ENCODE measurements at places on chromosomes 1 and 21.
A peak's percentile ranks its signal among the peaks of the same experiment; 100 is the strongest.

DNA sequence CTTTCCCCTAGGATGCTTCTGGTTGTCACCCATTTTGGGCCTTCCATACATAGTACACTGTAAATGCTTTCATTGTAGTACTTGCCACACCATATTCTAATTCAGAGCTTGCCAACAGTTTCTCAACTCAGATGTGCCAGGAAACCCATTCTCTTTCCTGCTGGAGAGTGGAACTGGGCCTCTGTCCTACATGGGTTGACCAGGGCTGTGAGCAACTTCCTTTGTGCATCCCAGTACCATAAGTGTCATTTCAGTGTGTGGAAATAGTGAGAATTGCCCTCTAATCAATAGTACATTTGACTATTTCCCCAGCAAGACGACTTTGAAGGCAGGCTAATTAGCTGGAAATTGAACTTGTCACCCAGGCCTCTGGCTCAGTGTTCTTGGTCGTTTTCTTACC, 74.8 kb downstream of the MTR start:
- H3K27me3 ChIP-seq, result no peaks in the 10 kb centered on the region
- no peak for DNase-seq
- no peak overlapping the region for H3K4me3 ChIP-seq
- no peaks in the 10 kb centered on the region for H3K4me1 ChIP-seq
- H3K27ac ChIP-seq, result no peak overlapping the region
- H3K36me3 ChIP-seq, result no peaks in the 10 kb centered on the region

DNA sequence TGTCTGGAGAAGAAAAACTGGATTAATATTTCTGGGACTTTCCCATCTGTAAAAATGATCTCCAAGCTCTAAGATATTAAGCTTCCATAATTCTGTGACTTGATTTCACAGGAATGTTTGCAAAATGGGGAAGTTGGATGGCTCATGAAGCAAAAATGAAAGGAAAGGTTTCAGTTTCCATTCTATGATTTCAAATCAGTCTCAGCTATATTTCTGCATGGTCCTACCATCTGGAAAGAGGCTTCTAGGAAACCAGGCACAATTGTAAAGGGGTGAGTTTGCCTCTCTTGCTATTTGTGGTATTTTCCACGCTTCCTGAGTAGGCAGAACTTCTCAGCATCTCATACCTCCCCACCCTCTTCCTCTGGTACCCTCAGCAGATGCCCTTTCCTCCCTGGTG, 22.4 kb upstream of the ACTN2 start:
- H3K4me1 ChIP-seq, result no peaks in the 10 kb centered on the region
- no peak overlapping the region for H3K27ac ChIP-seq
- no peak for DNase-seq
- H3K27me3 ChIP-seq, result no peaks in the 10 kb centered on the region
- no peak overlapping the region for H3K4me3 ChIP-seq

DNA sequence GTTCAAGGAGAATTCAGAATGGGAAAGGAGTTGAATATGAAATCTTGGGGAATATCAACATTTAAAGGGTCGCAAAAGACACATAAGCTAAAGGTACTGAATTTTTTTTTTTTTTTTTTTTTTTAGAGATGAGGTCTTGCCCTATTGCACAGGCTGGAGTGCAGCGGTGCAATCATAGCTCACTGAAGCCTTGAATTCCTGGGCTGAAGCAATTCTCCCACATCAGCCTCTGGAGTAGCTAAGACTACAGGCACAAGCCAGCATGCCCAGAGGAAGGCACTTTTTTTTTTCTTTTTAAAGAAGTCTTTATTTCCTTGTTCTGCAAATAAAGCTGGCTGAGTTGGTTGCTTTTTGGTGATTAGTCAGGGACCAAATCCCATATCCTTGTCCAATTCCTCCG, 44.1 kb upstream of the RAB3GAP2 start:
- H3K4me1 ChIP-seq, result no peaks in the 10 kb centered on the region
- no peaks in the 10 kb centered on the region for H3K36me3 ChIP-seq
- DNase-seq, result no peak
- H3K27me3 ChIP-seq, result peaks cover 2% of the 10 kb centered on the region

DNA sequence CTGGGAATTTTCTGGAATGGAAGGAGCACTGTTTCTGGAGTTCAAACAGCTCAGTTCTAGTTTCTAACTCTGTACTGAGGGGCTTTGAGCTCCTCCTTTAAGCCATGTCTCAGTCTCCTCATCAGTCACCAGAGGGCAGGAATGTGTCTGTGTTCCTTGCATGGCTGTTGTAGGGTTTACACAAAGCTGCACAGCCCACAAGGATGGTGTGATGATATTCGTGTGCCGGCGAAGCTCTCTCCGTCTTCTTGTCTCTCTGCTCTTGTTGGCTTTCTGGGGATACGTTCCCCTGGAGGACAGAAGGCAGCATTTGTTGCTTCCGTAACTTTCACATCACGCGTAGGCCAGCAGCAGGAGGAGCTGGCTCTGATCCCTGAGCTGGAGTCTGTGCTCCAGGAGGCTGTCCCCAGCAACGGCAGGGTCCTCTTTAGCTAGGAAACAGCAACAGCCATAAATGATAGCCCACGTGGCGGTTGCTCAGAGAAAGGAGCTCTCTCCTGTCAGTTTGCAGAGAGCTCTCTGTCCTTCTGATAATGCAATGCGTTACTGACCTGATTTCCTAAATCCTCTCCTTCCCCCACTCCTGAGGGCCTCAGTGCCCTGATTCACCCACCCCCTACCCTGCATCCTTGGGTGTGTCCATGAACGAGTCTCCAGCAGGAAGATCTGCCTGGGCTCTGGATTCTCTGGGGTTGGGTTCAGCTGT, 189.2 kb upstream of the VAMP3 start:
- H3K36me3 ChIP-seq, result no peaks in the 10 kb centered on the region
- no peak overlapping the region for H3K27ac ChIP-seq
- H3K4me1 ChIP-seq, result no peaks in the 10 kb centered on the region
- no peak for DNase-seq

DNA sequence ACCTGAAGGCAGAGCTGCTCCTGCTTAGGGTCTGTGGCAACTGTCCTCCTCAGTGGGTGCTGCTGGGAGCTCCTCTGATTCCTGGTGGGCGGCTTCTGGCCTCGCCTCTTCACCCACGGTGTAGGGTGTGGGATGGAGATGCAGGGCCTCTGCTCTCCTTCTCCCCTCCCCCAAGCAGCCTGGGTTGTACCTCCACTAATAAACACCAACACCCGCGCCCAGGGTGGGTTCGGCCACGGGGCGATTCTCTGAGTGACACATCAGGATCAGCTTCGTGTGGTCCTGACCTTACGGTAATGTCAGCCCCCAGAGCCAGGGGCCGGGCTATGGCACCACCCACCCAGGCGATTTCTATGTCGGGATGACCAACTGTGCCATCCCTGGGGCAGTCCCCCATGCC, 23.7 kb downstream of the KRTAP10-1 start:
- H3K27me3 ChIP-seq, result no peaks in the 10 kb centered on the region
- no peaks in the 10 kb centered on the region for H3K4me1 ChIP-seq
- no peak overlapping the region for H3K27ac ChIP-seq
- H3K4me3 ChIP-seq, result no peak overlapping the region
- DNase-seq, result no peak

DNA sequence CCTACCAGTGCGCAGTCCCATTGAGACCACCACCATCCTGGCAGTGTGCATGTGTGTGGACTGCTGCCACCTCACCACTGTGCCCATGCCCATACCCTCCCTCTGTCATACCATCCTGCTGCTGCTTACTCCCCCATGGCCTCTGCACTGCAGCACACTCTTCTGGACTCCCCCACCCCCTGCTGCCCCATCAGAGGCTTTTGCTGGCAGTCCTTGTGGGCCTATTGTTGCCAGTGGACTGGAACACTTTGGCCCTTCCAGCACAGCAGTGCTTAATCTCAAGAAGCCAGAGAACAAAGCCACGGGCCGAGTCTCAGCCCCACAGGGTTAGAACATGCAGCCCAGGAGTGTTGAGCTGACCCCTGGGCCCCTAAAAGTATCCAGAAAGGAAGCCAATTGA, 41.9 kb upstream of the IVNS1ABP start:
- no peaks in the 10 kb centered on the region for H3K27me3 ChIP-seq
- H3K4me1 ChIP-seq, result no peaks in the 10 kb centered on the region
- no peak overlapping the region for H3K27ac ChIP-seq
- H3K4me3 ChIP-seq, result no peak overlapping the region
- DNase-seq, result no peak

- H3K27ac ChIP-seq, result peak overlapping the region; percentile 77
- peaks cover 2% of the 10 kb centered on the region for H3K27me3 ChIP-seq
- no peaks in the 10 kb centered on the region for H3K36me3 ChIP-seq
- peak; percentile 37 for DNase-seq
- H3K4me1 ChIP-seq, result peaks cover 9% of the 10 kb centered on the region
These were observed 733 bp downstream of the KDM5B start for GRCh38 chr1:202807451-202807925.
